ENCODE measurements at places on chromosomes 2 and 18.

- DNase-seq: no peak
Measured at GRCh38 chr2:119482481-119483394, 41.5 kb downstream of the SCTR start.

- DNase-seq: no peak
Measured at GRCh38 chr18:8351161-8351560, 258.1 kb upstream of the RAB12 start.

- no peak for DNase-seq
Measured at GRCh38 chr18:44238911-44239310, 441.8 kb upstream of the SETBP1 start.

- no peak for DNase-seq
Measured at GRCh38 chr2:28160986-28161425, 231.7 kb upstream of the FOSL2 start.

- no peak for DNase-seq
Measured at GRCh38 chr2:238834982-238835381, 12.9 kb upstream of the TWIST2 start.

- no peak for DNase-seq
Measured at GRCh38 chr18:293536-293935, 25.7 kb upstream of the THOC1 start.

DNA sequence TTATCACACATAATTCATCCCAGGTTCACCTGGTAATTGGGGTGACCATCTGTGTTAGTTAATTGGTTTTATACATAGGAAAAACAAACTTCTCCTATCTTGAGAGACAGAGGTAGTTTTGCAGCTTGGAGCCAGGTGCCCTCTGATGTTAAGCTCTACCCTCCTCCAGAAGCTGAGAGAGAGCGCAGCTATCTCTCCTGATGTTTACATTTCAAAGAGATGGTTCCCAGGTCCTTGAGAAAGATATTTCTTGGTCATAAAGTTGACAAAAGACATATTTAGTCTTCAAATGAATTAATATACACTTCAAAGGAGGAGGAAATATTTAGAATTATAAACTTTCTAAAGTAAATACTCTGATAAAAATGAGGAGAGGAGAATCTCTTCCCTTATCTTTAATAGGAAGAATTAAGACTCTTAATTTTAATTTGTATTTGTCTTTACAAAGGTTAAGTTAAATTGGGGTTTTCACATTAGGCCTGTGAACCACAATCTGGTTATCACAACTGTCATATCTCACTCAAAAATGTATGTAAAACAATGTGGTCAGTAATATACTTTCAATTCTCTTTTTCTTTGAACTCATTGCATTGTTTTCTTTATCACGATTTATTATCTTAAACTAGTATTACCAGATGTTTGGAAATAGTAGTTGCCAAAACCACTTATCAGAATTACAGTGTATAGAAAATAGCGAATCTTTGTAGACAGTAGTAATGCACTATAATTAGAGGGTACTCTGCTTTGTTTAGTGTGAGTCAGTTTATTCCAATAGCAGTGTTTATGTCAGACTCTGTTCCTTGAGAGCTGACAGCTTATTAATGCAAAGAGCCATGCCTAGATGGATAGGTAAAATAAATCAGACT lies 26.8 kb downstream of the SERPINB4 start:
- no peak for DNase-seq

- DNase-seq: no peak
Measured at GRCh38 chr2:17857021-17857420, 21.4 kb upstream of the KCNS3 start.

GRCh38 chr2:114001937-114002336 lies 112.0 kb downstream of the ACTR3 start:
- DNase-seq: no peak

DNA sequence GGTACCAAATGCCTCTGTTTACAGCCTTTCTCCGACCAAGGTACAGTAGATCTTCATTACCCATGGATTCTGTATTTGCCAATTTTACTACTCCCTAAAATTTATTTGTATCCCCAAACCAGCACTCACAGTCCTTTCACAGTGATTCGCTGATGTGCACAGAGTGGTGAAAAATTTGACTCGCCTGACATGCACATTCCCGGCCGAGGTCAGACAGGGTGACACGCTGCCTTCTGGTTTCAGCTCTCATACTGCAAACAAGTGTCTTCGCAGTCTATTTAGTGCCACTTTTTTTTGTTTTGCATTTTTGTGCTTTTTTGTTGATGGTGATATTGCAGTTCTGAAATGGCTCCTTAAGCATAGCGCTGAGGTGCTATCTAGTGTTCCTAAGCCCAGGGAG lies 71.0 kb downstream of the MAPK4 start:
- DNase-seq: no peak

GRCh38 chr2:195532255-195532627 lies 124.8 kb upstream of the SLC39A10 start:
- no peak for DNase-seq

- DNase-seq: no peak
Measured at GRCh38 chr2:230915319-230915718, 9.7 kb downstream of the GPR55 start.

- no peak for DNase-seq
Measured at GRCh38 chr2:112830682-112831512, 5.7 kb downstream of the IL1B start.

DNA sequence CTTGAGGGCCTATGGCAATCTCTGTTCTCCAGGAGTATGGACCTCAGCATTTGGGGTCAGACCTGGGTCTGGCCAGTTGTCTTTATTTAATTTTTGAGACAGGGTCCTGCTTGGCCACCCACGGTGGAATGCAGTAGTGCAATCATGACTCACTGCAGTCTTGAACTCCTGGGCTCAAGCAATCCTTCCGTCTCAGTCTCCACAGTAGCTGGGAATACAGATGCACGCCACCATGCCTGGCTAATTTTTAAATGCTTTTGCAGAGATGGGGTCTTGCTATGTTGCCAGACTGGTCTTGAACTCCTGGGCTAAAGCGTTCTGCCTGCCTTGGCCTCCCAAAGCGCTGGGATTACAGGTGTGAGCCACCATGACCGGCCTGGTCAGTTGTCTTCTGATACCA lies 46.4 kb upstream of the INHBB start:
- DNase-seq: no peak

- DNase-seq: no peak
Measured at GRCh38 chr18:59085797-59086196, 53.9 kb upstream of the SEC11C start.

- no peak for DNase-seq
Measured at GRCh38 chr2:107777974-107778373, 48.7 kb upstream of the RGPD4 start.

DNA sequence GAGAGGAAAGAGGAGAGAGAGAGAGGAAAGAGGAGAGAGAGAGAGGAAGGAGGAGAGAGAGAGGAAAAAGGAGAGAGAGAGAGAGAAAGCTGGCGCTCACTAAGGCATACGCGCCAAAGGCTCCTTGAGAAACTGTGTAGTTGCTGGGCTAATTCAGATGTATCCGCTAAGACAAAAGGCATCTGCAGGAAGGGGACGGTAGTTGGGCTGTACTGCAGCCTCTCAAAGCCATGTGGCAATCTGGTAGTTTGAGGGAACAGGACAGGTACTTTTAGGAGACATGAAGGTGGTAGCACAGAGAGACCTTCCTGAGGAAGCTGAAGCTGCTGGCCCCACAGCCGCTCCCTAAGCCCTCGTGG lies 31.6 kb downstream of the THNSL2 start:
- DNase-seq: no peak

GRCh38 chr2:168687314-168687713 lies 115.1 kb upstream of the NOSTRIN start:
- no peak for DNase-seq

DNA sequence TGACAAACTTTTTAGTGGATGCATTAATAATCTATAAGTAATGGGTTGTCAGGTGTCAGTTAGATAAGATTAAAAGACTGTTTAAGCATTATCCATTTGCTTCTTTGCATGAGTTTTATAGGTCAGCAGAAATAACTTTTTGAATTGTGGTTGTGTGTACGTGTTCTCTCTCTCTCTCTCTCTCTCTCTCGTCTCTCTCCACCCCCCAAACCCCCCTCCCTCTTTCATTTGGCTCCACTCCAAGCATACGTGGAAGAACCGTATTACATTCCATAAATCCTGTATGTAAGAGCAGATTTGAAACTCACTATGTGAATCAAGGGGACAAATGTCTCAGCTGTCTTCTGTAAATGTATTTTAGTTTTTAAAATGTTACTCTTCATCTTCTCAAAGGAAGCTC lies 120.2 kb downstream of the MEIS1 start:
- no peak for DNase-seq

DNA sequence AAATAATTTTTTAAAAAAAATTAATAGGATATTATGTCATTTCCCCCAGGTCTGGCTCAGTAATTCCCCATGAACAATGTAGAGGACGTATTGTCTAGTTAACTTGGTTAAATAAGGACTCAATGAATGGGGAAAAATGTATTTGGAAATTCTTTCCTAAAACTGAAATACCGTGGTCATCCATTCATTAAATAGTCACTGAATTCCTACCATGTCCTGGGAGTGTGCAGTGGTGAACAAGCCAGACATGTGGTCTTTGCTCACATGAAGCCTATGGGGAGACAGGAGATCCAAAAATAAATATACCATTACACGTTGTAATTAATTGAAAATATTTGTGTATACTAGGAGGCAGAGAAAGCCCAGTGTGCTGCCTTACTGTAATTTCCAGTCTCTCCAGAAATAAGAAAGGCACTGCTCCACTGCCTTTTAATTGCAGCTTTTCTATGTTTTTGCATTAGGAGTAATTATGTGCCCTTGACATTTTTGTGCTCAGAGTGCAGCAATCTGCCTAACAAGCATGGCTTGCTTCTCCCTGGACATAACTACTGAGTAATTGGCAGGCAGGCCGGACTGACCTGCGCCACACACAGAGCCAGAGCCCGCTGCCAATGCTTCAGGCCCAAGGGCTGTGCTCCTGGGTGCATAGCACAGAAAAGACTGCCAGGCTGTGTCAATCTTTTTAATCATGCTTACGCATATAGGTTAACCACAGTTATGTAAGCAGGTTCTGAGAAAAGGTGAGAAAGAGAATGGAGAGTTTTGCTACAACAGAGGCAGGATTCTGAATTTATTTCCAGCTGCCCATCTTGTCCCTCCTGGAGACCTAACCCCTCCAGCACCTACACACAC lies 22.2 kb upstream of the TTC39C start:
- DNase-seq: no peak

GRCh38 chr2:111199840-111200239 lies 79.1 kb downstream of the BCL2L11 start:
- no peak for DNase-seq

- DNase-seq: no peak
Measured at GRCh38 chr2:35301369-35301768, 1054.2 kb upstream of the CRIM1 start.

- DNase-seq: no peak
Measured at GRCh38 chr2:46380038-46380940, 83.1 kb downstream of the EPAS1 start.

DNA sequence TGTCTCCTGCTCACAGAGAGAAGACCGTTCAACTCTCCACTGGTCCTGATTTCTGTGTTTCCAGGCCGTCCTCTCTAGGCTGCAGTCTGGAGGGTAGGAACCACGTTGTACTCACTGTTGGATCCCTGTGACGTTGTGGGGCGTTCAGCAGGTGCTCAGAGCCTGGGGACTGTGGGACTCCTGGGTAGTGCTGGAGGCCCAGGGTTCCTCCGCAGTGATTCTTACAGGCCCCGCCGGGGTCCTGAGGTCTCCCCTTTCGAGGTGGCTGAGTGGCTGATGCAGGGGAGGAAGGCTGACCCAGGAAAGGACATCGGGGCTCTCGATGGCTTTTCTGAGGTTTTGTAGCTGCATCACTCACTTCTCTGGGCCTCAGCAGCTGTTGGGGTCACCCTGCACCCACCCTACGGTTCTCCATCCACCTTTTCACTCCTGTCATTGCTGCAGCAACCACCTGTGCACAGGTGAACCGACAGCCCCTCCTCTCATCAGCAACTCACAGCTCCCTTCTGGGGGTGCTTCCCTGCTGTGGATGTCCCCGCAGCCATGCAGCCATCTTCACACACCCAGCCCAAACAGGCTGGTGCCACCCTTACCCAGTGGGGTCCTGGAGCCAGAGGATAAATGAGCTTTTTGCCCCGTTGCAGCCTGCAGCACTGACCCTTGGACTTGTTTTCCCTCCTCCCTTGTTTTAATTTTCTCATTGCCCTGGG lies 169.6 kb upstream of the HDAC4 start:
- no peak for DNase-seq

DNA sequence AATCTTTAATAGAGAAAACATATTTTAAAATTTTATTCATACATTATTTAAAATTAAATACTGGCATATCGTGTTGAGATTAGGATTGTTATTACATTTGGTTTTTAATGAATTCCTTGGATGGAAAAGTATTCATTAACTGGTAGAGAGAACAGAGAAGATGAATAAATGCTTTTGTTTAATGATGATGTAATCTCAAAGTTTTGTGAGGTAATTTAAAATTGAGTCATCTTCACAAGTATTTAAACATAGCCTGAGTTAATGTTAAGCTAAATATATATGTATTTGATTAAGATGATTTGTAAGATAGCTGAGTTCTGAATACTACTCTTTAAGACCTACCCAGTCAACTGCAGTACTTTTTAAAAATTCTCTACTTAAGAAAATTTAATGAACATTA lies 713.4 kb upstream of the VRK2 start:
- no peak for DNase-seq

- DNase-seq: no peak
Measured at GRCh38 chr2:124289615-124290014, 264.5 kb downstream of the CNTNAP5 start.

- DNase-seq: no peak
Measured at GRCh38 chr2:217733461-217733860, 269.3 kb downstream of the TNS1 start.

- DNase-seq: no peak
Measured at GRCh38 chr2:11872948-11873269, 126.5 kb downstream of the LPIN1 start.

DNA sequence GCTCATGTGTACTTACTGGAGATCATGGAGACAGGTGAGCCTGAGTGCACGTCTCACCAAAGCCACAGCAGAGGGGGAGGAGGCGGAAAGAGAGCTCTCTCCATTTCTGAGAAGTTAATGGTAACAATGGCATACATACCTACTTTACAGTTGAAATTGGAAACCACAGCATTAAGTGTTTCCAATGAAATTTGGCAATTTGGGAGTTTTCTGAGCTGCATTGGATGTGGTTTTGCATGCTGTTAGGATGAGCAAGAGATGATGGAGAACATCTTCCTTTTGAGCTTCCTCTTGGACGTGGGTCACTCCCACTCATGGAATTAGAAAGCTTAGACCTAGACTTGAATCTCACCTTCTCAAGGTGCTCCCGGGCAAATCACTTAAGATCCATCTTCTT lies 25.5 kb upstream of the IL37 start:
- DNase-seq: no peak
